Testis (tissue), 5 donors: ENCODE measurements at places on chromosomes 6 and 20. TPM values are rescaled to one million over a fixed set of nuclear protein-coding genes. Genes with fewer than 3 reads are reported as not detected.

DNA sequence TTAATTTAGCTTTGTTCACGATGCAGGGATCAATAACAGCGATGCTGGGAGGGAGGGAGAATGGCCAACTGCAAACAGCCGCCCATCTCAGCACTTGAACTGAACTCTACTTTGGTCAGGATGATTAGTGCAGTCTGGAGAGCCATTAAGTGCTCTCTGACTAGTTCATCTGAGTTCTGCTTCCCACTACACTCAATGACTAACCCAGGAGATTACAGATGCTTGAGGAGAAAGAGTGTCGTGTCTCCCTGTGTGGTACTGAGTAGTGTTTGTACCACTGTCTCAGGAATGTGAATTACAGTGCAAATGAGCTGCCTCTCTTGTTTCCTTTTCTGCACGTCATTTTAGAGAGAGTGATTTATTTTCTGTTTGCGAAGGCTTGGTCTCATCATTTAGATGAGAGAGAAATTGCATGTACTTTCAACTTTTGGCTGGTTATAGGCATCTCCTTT lies 23.5 kb downstream of the CARMIL1 start:
- H3K27ac ChIP-seq, result peak overlapping the region; percentile 24
- H3K27me3 ChIP-seq, result no peaks in the 10 kb centered on the region
- no peaks in the 10 kb centered on the region for H3K36me3 ChIP-seq
- H3K4me1 ChIP-seq, result peaks cover 49% of the 10 kb centered on the region
- no peak overlapping the region for H3K4me3 ChIP-seq
- DNase-seq, result no peak

DNA sequence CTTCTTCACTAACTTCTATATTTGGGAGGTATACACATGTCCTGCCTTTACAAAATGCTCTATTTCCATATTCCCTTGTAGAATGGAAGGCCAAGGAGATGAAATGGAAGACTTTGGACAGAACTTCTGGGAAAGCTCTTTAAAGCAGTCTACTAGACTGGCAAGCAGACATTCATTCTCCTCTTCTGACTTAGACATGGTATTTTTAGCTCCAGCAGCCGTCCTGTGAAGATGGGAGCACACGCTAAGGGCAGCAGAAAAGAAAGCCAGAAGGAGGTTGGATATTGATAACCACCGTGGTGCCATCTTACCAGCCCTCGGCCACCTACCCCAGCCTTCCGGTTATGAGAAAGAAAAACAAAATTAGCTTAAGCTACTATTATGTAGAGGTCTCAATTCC lies 70.1 kb upstream of the E2F3 start:
- DNase-seq, result no peak
- no peaks in the 10 kb centered on the region for H3K27me3 ChIP-seq
- H3K27ac ChIP-seq, result no peak overlapping the region
- H3K36me3 ChIP-seq, result no peaks in the 10 kb centered on the region

GRCh38 chr6:73901311-73901710 lies 205.3 kb downstream of the CD109 start:
- H3K27me3 ChIP-seq, result no peaks in the 10 kb centered on the region
- no peaks in the 10 kb centered on the region for H3K36me3 ChIP-seq
- DNase-seq, result no peak
- no peak overlapping the region for H3K4me3 ChIP-seq
- no peak overlapping the region for H3K27ac ChIP-seq

Gene TTPAL
- total RNA-seq, result 12.0 TPM
